ENCODE measurements at places on chromosomes 12 and 14.

- DNase-seq, result no peak
Observed at GRCh38 chr14:34715127-34715863, 902 bp upstream of the CFL2 start.

DNA sequence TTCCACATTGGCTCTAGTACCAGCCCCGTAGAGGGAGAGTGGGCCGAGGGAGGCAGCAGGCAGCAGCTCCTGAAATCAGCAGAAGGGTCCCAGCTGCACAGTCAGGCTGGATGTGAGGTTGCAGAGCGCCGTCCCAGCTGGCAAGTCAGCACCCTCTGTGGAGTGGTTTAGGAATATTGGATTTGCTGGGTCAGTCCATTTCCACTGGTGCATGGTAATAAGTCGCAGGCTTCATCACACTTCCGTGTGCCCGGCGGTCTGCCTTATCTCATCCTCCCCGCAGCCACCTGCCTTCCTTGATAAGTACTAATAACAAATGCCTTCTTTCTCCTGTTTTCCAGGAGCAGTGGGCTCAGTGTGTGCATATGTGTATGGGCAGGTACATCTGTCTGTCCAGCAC lies 112.9 kb downstream of the TSPAN9 start:
- DNase-seq, result no peak

DNA sequence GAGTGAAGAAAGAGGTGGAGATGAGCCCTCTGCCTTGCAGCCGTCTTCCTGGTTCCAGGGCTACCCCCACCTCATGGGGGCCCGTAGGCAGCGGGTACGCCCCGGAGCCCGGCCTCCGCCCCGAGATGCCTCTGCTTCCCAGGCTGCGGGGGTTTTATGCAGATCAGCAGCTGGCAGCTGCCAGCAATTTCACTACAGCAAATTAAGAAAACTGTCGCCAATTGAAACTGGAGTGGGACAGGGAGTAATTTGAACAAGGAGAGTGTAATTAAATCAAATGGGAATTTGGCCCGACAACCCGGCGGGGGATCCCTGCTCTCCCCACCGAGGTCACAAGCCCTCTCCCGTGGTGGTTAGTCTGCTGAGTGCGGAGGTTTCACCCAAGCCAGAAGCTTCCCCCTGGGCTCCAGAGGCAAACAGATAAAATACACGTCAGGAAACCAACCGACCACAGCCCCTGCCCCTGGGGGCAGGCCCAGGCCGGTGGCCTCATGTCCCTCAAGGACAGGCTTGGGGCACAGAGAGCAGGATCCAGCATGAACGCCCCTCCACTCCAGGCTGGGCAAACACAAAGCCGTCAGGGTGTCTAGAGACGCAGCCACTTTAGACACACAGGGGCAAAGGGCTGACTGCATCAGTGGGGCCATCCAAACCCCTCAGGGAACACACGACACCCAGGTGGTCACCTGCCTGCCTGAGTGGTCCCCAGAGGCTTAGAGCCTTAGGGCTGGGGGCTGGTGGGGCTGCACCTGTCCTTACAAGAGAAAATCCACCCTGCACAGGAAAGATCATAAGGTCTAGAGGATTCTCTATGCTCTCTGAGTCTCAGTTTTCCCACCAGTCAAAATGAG lies 53.8 kb downstream of the TESC start:
- no peak for DNase-seq

GRCh38 chr12:31369712-31370521 lies 44.0 kb upstream of the SINHCAF start:
- no peak for DNase-seq

DNA sequence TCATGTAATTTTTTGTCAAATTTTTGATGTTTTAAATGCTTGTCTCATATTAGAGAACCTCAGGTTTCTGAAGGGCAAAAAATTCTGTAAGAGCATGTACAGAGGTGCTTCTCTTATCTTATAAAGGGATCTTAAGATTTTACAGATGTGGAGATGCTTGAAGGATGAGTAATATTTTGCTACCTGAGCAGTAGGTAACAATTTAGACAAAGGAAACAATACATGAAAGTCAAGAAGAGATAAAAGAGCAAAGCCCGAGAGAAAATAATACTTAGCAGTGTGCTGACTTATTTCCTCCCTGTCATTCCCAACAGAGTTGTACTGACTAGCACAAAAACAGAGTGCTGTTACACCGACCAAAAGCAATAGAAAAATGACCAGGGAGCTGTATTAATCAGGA lies 98.1 kb upstream of the PTPRR start:
- no peak for DNase-seq

GRCh38 chr12:25797386-25797785 lies 161.1 kb upstream of the RASSF8 start:
- DNase-seq, result no peak

DNA sequence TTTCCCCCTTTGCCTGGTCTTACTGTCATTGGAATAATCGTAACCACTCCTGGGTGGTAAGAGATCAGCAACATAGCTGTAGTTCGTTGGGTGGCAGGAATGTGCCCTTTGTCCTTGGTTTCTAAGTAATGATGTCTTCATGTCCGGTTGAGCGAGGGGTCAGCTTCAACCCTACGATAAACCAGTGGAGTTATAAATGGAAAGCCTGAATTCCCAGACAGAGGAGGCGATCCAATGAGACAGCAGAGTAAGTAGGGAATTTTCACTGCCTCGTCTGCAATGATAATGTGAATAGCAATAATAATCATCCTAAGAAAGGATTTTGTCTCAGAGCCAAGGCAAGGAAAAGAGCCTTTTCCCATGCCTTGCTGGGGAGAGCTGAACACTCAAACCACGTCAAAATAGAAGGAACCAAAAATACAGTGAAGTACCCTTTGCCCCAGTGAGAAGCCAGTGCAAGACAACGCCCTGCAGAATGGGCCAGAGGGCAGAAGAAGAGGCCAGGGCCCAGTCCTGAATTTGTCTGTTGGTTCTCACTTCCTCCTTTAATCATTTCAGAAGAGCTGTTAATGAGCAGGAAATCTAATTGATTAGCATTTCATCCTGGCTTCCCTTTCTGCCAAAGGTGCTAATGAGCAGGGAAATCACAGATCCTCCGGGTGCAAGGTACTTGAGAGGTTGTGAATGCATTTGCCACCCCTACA lies 330.7 kb downstream of the CACNA1C start:
- DNase-seq, result no peak

DNA sequence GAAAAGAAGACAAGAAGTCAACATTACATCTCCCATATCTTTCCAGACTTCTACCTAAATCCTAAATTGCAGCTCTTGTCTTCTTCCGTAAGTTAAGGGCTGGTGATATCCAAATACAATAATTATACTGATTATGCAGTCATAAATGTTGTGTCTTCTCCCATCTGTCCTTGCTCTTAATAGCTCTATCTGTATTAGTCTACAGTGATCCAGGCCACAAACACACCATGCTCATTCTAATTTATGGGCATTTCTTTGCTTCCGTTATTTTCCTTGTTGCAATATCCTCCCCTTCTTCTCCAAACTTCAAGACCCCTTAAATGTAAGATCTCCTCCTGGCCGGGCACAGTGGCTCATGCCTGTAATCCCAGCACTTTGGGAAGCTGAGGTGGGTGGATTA lies 3.7 kb upstream of the MDP1 start:
- no peak for DNase-seq

DNA sequence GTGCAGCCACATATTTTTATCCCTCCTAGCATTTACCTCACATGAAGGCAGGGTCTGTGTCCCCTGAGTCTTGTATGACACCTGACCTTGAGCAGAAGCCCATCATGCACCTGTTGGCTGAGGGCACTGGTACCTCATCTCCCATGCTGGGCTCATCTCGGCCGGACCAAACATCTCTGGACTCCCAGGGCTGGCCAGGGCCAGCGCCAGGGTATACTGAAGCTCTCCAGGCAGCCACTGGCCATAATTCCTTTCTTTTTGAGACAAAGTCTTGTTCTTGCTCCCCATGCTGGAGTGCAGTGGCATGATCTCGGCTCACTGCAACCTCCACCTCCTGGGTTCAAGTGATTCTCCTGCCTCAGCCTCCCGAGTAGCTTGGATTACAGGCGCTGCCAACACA lies 22.0 kb downstream of the HVCN1 start:
- no peak for DNase-seq

DNA sequence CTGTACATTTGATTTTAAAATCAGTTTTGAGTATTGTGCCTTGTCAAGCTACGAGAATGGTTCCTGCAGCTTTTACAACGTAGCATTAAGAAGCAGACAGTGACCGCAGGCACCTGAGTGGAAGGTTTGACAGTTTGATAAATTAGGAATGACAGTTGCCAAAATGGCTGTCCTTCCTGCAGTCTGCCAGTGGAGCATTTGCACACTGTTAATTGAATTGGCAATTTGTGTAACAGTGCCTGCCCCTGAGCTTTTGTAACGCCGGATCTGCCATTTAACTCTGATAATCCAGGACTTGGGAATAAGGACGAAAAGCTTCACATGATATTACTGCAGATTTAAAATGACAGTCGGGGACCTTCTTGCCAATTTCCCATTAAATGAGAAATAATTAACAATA lies 385.3 kb downstream of the NPAS3 start:
- DNase-seq, result no peak

- DNase-seq, result no peak
Observed at GRCh38 chr12:2051700-2052621, 826 bp upstream of the CACNA1C start.

- DNase-seq, result no peak
Observed at GRCh38 chr12:113133666-113134065, 1.9 kb downstream of the RASAL1 start.

DNA sequence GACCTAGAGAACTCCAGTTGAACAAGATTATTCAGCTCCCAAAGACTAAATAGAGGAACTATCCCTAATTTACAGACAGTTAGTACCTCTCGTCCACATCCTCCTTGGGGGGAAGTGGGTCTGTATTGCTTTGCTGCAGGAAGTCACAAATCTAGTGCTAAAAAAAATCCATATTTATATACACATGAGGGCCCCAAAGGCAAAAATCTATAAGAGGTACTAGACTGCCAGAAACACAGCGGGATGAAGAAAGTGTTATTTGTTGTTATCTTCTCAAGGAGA lies 190.1 kb downstream of the TTC8 start:
- DNase-seq, result no peak

DNA sequence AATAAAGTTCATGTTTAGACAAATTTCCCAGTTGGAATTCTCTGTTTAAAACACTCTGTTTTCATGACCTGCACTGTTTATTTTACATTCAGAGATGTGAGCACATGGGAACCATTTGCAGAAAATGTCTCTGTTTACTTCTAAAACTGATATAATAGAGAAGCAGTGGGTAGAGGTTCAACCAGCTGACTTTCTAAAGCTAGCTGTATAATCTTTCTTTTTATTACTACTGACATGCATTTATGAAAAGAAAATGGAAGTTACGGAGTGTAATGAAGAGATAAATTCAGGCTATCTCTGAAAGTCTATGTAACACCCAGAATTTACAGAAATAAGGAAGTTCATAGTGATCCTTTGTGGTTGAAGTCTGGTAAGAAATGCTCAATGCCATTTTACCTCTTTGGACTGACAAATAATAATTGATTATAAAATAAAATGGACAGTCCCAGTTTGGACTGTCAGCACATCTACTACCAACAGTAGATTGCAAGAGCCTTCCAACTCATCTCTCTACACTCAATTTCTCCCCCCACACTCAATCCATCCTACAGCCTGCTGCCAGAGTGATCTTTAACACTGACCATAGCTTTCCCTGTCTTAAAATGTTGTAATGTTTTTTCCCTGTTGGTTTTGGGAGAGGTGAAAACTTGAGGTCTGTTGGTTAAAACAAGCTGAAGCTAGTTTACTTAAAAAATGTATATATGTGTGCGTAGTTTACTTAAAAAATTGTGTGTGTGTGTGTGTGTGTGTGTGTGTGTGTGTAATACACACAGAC lies 137.4 kb downstream of the AEBP2 start:
- no peak for DNase-seq

GRCh38 chr12:55658635-55659391 lies 22.1 kb downstream of the OR10P1 start:
- DNase-seq, result no peak

GRCh38 chr12:40142001-40142744 lies 36.3 kb upstream of the SLC2A13 start:
- no peak for DNase-seq

GRCh38 chr14:50823051-50823761 lies 7.8 kb downstream of the NIN start:
- DNase-seq, result no peak

DNA sequence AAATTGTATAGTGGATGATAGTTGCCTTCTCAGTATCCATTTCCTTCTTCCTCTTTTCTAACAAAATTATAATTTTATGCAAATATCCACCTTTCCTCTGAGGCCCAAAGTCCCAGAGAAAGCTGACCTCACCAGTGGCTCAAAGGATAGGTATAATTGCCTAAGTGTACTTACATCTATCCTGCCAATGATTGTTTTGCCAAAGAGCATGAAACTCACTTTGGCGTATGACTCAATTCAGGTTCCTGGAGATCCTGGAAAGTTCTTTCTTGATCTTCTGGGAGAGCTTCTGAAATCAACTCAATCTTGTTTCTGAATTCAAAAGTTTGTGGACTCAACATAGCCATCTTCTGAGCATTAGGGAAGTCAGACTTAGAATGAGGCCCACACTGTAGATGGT lies 10.5 kb upstream of the RBM25 start:
- DNase-seq, result no peak

- DNase-seq, result no peak
Observed at GRCh38 chr14:51118993-51119392, 24.1 kb upstream of the TRIM9 start.

- no peak for DNase-seq
Observed at GRCh38 chr12:91576432-91576831, 393.8 kb upstream of the DCN start.

GRCh38 chr12:560691-561390 lies 101.1 kb downstream of the B4GALNT3 start:
- DNase-seq, result no peak

GRCh38 chr14:101460521-101460920 lies 100.8 kb upstream of the DIO3 start:
- DNase-seq, result no peak

- no peak for DNase-seq
Observed at GRCh38 chr12:104181313-104181712, 34.3 kb upstream of the TXNRD1 start.

- DNase-seq, result no peak
Observed at GRCh38 chr14:64026600-64026999, 173.8 kb downstream of the SYNE2 start.

DNA sequence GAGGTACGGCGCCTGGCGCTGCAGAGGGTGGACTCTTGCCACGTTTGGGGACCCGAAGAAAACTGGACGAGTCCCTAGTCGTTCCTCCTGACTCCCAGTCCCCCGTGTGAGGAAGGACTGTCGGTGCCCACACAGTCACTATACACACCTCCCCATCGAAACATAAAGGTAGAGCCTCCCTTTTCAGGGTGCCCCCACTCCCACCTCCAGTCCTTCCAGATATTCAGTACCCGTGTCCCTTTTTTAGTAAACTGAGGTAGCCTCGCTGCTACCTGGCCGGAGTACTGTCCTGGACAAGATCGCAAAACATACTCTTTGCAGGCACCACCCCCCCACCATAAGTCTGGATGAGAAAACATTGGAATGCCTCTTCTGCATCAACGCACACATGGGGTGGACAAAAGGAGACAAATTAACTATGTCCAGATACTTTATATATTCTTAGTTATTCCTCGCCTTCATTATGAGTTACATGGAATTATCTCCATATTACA lies 610 bp upstream of the KMT2D start:
- no peak for DNase-seq

GRCh38 chr14:75002392-75003249 lies at the start of gene EIF2B2:
Gene EIF2B2, plus strand, starts transcription at chr14:75002921. Its CDS starts 70 bp downstream, at chr14:75002991.
- DNase-seq, result peak; percentile 99
